ENCODE measurements at places on chromosomes 6 and 20.

DNA sequence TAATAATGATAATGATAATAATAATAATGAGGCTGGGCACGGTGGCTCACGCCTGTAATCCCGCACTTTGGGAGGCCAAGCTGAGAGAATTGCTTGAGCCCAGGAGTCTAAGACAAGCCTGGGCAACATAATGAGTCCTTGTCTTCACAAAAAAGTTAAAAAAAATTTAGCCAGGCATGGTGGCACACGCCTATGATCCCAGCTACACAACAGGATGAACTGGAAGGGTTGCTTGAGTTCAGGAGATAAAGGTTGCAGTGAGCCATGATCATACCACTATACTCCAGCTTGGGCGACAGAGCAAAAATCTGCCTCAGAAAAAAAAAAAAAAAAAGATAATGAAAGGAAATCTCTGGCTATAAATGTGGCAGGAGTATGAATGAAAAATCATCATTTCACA is 213.4 kb downstream of the HIVEP2 start:
- DNase-seq = no peak

DNA sequence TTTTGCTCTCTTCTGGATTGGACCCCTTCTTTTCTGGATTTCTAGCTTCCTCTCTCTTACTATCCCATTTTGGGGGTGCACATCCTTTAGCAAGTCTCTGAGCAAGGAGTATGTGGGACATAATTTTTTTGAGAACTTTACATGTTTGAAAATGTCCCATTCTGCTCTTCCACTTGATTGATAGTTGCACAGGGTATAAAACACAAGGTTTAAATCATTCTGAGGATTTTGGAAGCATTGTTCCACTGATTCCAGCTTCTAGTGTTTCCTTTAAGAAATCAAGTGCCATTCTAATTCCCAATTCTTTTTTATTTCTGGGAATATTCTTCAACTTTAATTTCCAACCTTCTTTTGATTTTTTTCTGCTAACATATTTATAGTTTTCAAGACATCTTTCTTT is 60.7 kb downstream of the APCDD1L start:
- no peak for DNase-seq

DNA sequence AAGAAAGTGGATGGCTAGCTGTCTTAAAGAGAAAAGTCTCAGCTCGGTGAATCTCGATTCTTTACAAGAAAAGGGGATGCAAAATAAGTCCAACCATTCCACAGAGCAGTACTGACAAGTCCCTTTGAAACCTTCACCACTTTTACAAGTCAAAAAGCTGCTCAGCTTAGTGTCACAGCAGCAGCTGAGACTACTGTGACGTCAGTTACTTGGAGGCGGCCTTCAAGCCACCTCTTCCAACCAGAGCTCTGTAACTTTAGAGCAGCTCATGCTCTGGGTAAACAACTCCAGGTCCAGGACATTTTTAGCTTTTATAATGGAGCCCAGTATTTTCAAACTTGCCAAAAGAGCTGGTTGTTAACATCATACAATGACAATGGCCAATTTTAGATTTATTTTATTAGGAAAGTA is at the start of gene KIAA0408:
Gene KIAA0408, minus strand, starts transcription at position 159 of the 411 bp plus-strand sequence. CDS start 5,408 bp downstream, outside the sequence.
- no peak for DNase-seq

GRCh38 chr6:53651205-53651763 is 14.3 kb downstream of the KLHL31 start:
- DNase-seq = peak; percentile 85

DNA sequence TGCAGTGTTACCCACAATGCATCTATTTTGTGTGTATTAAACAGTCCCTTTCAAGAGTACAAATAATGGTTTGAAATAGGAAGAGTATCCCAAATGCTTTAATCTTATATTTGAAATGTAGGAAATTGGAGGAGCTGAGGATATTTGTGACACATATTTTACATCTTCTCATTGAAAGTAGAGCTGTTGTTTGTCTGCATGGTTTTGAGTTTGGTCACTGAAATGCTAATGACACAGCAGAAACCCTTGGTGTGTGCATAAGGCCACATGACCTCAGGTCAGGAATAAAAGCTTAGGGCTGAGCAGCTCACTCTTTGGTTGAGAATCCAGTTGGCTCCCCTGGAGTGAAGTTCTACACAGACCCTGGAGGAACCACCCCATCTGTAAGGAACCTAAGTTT is 49.8 kb downstream of the TPD52L1 start:
- DNase-seq = no peak

DNA sequence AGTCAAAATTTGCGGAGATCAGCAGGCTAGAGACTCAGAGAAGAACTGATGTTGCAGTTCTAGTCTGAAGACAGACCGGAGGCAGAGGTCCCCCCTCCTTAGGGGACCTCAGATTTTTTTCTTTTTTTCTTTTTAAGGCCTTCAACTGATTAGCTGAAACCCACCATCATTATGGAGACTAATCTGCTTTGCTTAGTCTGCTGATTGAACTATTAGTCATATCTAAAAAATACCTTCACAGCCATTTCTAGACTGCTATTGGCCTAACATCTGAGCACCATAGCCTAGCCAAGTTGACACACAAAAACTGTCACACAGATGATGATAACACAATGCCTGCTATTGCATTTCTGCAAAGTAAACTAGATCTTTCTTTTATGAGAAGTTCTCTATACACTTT is 141.1 kb upstream of the TNFAIP3 start:
- no peak for DNase-seq

- DNase-seq = no peak
Measured at GRCh38 chr6:98653179-98653578, 181.2 kb upstream of the POU3F2 start.

- no peak for DNase-seq
Measured at GRCh38 chr6:107369493-107369892, 89.9 kb downstream of the PDSS2 start.

- no peak for DNase-seq
Measured at GRCh38 chr6:111870742-111871064, 2.5 kb downstream of the FYN start.

DNA sequence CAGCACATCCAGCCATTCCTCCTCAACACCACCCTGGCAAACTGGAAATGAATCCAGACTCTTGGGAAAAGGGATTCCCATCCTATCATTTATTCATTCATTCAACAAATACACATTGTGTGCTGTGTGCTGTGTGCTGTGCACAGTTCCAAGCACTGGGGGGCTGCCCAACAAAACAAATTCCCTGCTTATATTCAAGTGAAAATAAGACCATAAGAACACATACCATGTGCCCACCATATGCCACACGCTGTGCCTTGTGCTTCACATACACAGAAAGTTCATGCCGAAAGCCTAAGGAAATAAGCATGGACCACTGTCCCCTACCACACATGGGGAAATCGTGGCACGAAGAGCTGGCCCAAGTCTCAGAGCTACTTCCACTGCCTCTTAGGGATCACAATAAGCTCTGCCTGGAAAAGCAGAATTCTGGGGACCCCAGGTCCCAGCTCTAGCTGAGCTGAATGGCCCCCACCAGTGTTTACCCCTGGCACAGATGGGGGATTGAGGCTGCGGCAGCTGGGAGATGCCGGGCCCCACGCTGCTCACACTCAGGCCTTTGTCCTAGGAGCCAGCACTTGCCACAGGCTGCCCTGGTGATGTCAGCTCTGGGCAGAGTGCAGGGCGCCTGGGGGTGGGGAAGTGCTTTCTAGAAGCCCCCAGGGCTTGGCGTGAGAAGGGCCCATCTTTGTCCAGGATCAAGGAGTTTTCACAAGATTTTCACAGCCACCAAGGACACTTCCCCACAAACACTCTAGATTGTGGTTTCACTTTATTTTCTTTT is 99.6 kb downstream of the PREX1 start:
- no peak for DNase-seq

- DNase-seq = no peak
Measured at GRCh38 chr6:105873799-105874198, 212.3 kb upstream of the PRDM1 start.

GRCh38 chr20:22020201-22020600 is 314.7 kb downstream of the PAX1 start:
- DNase-seq = no peak

DNA sequence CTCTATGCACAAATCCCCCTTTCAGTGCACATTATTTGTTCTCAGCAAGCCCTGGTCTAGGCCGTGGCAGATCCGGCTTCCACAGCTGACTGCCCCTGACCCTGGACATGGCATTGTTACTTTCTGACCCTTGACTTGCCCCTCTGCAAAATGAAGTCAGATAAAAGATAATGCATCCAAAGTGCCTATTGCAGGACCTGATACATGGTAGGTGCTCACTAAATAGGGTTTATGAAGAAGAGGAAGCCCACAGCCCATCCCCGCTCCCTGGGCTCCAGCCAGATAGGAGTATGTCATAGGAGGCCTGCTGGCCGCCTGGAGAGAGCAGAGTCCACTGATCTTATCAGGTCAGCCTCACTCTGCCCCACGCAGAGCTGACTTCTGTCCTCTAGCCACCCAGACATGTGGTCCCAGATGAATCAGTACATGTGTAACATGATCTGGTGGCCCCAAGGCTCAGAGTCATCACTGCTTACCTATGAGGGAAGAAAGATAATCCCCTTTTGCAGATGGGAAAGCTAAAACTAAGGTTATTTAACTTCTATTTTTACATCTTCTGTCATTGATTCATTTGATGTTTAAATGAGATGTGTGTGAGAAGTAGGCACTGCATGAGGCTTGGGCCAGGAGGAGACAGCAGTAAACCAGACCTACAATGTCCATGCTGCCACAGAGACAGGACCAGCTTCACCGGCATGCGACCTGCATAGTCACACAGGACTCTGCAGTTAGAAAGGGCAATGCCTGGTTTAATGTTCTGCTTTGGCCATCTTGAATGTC is 20.4 kb downstream of the MAFB start:
- DNase-seq = no peak

GRCh38 chr20:19456595-19457395 is 244.4 kb downstream of the SLC24A3 start:
- DNase-seq = no peak

DNA sequence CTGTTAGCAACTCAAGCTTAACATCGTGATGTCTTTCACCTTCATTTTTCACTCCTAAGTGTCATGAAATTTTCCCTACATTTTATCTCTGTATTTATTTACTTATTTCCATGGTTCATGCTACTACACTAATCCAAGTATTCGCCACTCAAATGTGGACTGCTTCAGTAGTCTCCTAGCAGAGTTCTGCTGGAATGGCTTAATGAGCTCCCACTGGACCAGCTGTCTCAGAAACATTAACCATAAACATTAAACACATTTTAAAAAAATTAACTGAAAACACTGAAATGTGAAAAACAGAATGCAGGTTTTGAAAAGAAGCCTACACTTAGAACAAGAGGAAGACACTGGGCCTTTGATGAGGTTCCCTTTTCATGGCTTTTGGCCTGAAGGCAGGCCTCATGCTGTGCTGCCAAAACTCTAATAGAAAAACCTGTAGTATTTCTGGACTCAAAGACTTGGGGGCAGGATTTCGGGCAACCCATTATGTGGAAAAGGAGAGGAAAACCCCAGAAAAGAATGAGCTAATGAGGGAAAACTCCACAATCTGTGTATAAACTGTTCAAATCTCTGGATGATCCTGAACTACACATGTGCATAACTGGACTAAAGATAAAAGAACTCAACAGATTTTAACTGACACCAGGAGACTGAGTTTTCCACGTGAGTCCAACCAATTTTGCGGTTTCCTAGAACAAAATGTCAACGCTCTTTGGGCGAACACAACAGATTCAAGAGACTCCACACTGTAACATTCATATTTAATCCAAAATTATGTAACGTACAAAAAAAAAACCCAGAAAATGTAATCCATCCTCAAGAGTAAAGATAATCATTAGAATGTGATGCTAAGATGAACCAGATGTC is 33.0 kb downstream of the SAMD3 start:
- DNase-seq = no peak

DNA sequence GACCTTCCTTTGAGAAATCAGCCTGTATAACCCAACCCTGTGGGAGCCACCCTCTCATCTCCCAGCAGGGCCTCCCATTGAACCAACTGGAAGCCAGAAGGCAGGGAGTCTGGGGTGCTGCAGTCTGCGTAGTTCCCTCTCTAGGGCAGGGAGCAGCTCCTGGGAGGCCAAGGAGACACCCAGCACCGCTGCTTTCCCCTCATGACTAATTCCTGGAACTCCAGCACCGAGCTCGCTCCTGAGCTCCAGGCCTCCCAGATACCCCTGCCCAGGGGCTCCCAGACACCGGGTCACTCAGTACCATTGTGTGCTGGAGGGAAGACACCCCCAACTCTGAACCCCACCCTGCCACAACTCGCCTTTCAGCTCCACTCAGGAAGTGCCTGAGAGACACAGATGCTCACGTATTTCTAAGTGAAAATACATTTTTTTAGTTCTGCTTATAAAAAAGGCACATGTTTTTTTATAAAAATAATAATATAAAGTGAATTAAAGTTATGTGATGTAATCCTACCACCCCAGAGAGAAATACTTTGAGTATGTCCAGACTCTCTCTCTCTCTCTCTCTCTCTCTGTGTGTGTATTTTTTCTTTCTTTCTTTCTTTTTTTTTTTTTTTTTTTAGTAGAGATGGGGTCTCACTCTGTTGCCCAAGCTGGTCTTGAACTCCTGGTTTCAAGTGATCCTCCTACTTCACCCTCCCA is 17.5 kb downstream of the PIM1 start:
- no peak for DNase-seq
